ENCODE measurements at places on chromosomes 2 and 18. TPM values are rescaled to one million over a fixed set of nuclear protein-coding genes. Genes with fewer than 3 reads are reported as not detected.

DNA sequence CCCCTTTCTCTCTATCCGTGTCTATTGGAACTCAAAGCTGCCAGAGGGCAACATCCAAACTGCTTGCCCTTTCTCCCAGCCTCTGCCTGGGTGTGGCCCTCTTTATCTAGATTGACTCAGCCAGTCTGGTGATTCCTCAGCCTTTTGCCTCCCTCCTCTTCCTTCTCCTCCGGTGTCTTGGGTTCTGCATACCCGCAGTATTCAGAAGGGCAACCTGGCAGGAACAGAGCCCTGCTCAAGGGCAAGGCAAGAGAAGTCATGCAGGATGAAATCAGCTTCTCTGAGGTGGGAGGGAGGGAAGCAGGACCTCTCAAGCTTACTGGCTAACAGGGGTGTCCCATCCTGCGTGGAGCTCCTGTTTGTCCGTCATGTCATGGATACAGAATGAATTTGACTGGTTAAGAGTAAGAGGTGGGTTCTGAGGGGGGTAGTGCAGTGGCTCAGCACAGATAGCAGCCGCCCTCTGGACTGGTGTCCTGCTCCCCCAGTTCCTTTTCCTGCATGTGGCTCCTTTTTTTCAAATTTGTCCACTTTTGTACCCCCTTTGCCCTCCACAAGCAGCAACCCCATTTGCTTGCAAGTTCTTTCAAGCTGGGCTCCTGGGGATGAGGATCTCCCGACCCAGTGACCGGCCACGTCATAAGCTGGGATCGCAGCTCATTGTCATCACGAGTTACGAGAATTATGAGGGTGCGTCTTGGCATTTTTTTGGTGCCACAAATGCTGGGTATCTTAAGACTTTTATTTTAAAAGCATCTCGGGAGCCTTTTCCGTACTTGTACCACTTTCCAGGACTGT, 154.1 kb downstream of the FHOD3 start:
- no peak for DNase-seq

GRCh38 chr2:29567906-29568520, 353.4 kb downstream of the ALK start:
- DNase-seq, result no peak

- DNase-seq, result no peak
Measured at GRCh38 chr2:173226899-173227698, 127.6 kb upstream of the CDCA7 start.

GRCh38 chr18:63109802-63110201, 209.8 kb downstream of the BCL2 start:
- no peak for DNase-seq

The ASAP2 gene
- total RNA-seq, result 17.1 TPM

The POTEF gene
- total RNA-seq, result 32.6 TPM

The DES gene
- 114 TPM for total RNA-seq
